Neuronal stem cell (in vitro differentiated cells): ENCODE measurements at places on chromosomes 1 and 21.

DNA sequence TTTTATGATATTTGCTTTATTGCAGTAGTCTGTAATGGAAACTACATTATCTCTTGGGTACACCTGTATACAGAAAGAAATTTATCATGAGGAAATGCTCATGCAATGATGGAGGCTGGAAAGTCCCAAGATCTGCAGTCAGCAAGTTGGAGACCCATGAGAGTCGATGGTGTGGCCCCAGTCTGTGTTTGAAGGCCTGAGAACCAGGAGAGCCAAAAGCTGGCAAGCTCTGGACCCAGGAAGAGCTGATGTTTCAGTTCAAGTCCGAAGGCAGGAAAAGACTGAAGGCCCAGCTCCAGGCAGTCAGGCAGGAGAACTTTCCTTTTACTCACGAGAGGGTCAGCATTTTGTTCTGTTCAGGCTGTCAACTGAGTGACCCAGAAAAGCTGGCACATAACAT lies 42.2 kb downstream of the B3GALT5 start:
- no peaks in the 10 kb centered on the region for H3K36me3 ChIP-seq
- H3K4me1 ChIP-seq: no peaks in the 10 kb centered on the region
- no peak for DNase-seq
- no peak overlapping the region for H3K27ac ChIP-seq
- H3K27me3 ChIP-seq: no peaks in the 10 kb centered on the region

DNA sequence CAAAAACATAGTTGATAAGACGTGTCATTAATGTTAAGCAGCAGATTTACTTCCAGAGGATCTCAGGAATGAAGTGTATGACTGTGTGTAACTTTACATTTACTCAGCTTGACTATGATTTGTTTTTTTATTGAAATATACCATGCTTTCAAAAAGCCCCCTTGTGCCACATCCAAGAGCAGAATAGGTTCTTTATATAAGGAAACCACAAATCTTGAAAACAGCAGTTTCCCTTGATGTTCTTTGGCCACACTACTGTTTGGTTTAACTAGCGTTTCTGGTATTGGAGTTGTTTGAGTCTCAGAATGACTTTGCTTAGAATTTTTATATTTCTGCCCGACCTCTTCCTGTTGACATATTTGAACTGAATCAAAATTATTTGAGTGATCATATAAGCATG lies 25.0 kb downstream of the LRRC8C start:
- no peak for DNase-seq
- H3K27me3 ChIP-seq: no peaks in the 10 kb centered on the region
- peaks cover under 1% of the 10 kb centered on the region for H3K4me1 ChIP-seq
- no peak overlapping the region for H3K4me3 ChIP-seq
- H3K36me3 ChIP-seq: no peaks in the 10 kb centered on the region

- peaks cover 31% of the 10 kb centered on the region for H3K4me1 ChIP-seq
- DNase-seq: no peak
- peaks cover 78% of the 10 kb centered on the region for H3K36me3 ChIP-seq
- H3K27ac ChIP-seq: no peak overlapping the region
Observed at GRCh38 chr1:204451352-204452124, 39.9 kb upstream of the PPP1R15B start.

DNA sequence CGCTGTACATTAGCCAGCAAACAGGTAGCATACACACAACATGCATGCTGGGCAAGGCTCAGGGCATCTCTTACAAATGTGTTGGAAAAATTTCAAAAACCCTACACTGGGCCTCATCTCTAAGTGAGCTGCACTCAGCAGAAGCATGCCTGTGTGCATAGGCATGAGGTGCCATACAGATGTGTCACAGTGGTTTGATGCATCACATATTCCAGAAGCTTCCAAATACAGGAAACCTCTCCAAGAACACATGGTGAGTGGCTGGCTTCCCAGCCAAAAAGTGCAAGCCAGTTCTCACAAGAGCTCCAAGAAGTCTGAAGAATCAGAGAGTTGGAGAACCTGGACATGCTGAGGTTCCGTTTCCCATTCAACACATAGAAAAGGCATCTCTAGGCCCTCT lies 58.3 kb downstream of the CD46 start:
- no peaks in the 10 kb centered on the region for H3K4me1 ChIP-seq
- H3K27ac ChIP-seq: no peak overlapping the region
- no peak for DNase-seq
- peaks cover 86% of the 10 kb centered on the region for H3K36me3 ChIP-seq

- no peaks in the 10 kb centered on the region for H3K4me1 ChIP-seq
- peaks cover 97% of the 10 kb centered on the region for H3K36me3 ChIP-seq
- no peak overlapping the region for H3K4me3 ChIP-seq
Observed at GRCh38 chr21:32322676-32323075, 24.0 kb downstream of the MRAP start.

DNA sequence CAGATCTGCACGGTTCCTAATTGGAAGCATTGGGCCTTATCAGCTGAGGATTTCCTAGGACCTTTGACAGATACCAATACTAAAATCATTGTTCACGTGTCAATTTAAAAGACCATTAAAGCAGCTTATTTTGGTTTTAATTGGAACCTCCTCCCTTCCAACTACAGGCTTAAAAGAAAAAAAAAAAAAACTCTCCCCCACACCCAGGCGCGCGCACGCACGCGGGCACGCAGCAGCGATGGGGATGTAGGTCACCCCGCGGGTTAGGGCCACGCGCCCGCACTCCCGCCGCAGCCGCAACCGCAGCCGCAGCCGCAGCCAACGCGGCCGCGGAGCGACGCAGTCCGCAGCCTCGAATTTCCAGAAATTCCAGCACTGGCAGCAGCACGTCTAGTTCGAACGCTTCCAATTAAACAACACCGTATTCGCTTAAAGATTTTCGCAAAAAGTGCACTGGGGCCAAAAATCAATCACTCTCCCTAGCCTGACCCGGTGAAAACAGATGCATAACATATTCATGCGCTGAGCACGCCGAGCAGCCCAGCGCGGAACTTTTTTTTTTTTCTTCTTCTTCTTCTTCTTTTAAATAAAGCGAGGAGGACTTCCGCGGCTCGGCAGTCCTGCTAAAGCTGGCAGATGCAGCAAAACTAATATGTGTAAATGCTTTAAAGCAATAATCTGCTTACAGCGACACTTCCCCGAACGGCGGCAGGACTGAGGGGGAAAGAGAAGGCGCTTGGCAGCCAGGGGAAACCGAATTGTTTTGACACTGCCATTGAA lies 13.3 kb upstream of the BARHL2 start:
- H3K27me3 ChIP-seq: peaks cover 28% of the 10 kb centered on the region
- H3K4me1 ChIP-seq: peaks cover 5% of the 10 kb centered on the region
- H3K4me3 ChIP-seq: no peak overlapping the region

DNA sequence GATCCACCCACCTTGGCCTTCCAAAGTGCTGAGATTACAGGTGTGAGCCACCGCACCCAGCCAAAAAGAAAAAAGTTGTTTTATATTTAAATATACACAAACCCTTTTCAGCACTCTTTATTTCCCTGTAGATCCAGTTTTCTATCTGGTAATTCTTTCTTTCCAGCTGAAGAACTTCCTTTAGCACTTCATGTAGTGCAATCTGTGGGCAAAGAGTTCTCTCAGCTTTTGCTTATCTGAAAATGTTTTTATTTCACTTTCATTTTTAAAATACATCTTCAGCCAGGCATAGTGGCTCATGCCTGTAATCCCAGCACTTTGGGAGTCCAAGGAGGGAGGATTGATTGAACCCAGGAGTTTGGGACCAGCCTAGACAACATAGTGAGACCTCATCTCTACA lies 28.5 kb upstream of the HYI start:
- H3K27ac ChIP-seq: no peak overlapping the region
- no peak overlapping the region for H3K4me3 ChIP-seq
- no peak for DNase-seq
- H3K36me3 ChIP-seq: no peaks in the 10 kb centered on the region
- no peaks in the 10 kb centered on the region for H3K4me1 ChIP-seq
- no peaks in the 10 kb centered on the region for H3K27me3 ChIP-seq

DNA sequence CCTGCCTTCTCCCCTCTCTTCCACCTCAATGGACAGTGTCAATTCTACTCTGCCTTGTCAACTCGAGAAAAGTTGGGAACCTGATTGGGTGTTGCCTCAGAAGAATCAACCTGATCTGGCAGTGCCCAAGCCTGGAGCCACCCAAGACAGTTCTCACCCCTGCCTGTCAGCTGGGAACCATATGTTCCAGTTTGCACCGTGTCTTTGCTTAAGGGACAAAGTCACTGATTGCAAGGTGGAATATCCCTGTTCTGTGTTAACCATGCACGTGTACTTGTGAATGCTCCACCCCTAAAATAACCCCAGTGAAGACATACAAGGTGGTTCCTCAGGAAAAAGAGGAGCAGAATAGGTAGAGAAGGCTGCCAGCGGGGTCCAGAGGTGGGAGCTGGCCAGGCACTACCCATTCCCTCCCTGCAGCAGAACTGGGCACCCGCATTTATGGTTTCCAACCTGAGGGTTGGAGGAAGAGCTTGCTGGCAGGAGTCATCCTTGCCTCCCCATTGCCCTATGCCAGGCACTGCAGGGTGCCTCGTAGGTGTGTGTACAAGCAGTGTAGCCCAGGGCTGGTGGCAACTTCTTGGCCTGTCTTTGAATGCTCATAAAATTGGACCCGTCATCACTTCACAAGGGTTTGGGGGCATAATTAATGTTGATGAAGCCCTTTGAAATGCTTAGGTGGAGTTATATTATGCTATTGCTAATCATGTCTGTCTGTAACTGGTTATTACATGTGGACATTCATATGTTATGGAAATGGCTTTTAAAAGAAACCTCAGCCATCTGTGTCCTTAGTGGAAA lies 11.3 kb downstream of the NIPAL3 start:
- H3K36me3 ChIP-seq: no peaks in the 10 kb centered on the region
- DNase-seq: no peak
- no peaks in the 10 kb centered on the region for H3K4me1 ChIP-seq
- H3K4me3 ChIP-seq: peak overlapping the region; percentile 16
- no peak overlapping the region for H3K27ac ChIP-seq

GRCh38 chr1:79226963-79227362 lies 220.4 kb upstream of the ADGRL4 start:
- H3K4me3 ChIP-seq: no peak overlapping the region
- no peaks in the 10 kb centered on the region for H3K27me3 ChIP-seq
- DNase-seq: no peak
- no peaks in the 10 kb centered on the region for H3K36me3 ChIP-seq
- no peaks in the 10 kb centered on the region for H3K4me1 ChIP-seq
- H3K27ac ChIP-seq: no peak overlapping the region

GRCh38 chr21:27466140-27466539 lies 499.3 kb upstream of the ADAMTS5 start:
- H3K4me3 ChIP-seq: no peak overlapping the region
- H3K27ac ChIP-seq: no peak overlapping the region
- DNase-seq: no peak
- no peaks in the 10 kb centered on the region for H3K4me1 ChIP-seq
- no peaks in the 10 kb centered on the region for H3K27me3 ChIP-seq
